ENCODE measurements at places on chromosomes 7 and 10. TPM values are rescaled to one million over a fixed set of nuclear protein-coding genes. Genes with fewer than 3 reads are reported as not detected.

GRCh38 chr10:114881417-114881816 lies 56.6 kb upstream of the TRUB1 start:
- DNase-seq: no peak

DNA sequence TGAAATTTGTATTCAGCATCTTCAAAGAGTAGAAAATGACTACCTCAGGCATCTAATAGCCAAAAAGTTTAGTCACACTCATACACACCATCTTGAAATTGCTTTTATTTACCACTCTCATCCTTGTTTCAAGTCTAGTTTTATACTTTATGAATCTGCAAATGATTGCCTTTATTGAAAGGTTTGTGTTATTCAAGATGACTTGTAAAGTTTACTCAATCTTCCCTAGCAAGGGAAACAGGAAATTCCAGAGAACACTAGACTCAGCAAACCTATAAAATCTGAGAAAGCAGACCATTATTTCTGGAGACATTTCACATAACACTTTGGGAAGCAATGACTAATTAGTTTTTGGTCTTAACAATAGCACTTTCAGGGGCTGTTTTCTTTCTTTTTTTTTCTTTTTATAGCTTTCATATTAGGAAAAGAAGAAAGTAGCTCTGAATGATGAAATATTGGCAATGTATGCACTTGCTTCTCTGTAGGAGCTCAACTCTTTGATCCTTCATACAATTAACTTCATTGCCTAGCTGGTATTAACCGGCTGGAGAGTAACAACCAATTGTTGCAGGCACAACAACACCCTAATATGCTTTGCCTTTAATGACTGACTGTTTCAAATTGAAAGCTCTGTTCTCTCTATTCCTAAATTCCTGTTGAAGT lies 68.9 kb upstream of the HDAC9 start:
- DNase-seq: no peak

- no peak for DNase-seq
These were observed 171.5 kb downstream of the C7orf25 start for GRCh38 chr7:42740408-42740807.

DNA sequence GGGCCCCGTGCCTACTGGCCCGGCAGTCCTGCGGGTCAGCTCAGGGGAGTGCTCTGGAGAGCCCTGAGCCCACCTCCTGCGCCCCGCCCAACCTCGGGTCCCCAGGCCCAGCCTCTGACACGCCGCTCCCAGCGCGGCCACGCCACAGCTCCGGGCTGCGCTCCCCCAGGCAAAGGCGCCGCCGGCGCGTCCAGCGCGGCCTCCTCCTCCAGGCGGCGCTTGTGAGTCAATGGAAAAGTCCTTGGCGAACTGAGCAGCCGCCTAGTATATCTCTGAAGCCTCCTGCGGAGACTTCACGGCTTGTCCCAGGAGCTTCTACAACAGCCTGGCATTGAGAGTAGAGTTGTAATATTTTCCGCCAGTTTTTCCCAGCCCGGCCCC lies 29.5 kb upstream of the BMS1 start:
- peak; percentile 87 for DNase-seq

DNA sequence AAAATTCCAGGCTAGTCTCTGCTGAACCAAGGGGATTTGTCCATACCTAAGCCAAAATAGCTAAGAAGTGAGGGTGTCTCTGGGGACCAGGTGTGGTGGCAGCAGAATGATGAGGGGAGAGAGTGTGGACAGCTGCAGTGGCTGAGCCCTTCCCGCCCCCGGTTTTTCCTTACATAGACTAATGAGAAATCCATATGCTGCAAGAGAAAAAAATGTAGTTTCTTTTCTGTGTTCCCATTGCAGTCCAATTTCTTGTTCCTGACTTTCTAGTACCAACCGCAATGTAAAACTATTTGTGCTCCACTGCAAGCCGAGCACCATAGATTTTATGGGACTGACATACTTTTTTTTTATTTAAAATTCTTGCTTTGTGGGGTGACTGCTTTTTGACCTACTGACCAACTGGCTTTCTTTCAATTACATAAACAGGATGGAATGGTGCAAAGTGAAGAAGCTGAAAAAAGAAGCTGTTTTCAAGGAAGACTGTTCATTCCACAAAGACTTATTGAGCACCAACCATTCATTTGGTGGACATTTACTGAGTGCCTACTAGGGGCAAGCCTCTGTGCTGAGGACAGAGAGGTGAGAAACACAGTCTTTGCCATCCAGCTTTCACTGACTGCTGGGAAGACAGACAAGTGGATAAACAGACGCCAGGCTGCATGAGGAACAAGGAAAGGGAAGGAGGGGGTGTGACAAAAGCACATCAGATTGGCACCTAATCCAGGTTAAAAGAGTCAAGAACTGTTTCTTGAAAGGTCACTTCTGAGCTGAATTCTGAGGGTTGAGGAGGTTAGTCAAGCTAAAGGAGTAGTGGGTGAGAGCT lies 9.8 kb downstream of the CEP41 start:
- DNase-seq: no peak

DNA sequence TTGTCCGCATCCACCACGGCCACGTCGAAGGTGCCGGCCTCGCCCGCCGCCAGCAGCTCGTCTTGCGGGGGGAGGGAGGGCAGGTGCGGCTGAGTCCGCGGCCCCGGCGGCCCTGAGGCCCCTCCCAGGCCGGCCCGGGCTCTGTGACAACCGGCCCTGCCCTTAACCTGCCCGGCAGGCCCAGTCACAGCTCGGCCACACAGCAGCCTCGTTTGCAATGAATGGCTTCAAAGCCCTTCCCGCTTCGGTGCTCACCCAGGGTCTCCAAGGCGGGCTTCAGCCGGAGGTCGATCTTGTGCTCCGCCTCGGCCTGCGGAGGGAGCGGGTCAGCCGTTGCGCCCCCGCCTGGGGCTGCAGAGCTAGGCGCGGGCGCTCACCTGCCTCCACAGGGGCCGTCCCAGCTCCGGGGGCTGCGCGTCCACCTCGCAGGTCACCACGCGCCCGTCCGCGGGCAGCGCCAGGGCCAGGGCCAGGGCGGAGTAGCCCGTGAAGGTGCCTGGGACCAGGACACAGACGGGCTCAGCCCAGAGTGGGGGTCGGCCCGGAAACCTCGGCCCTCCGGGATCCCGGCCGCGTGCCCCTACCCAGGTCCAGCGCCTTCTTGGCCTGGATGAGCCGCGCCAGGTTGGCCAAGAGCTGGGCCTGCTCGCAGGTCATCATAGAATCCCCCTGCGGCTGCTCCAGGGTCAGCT lies 928 bp downstream of the COMTD1 start:
- DNase-seq: peak; percentile 70

GRCh38 chr7:108455998-108456677 lies at the start of gene NRCAM:
Gene NRCAM, minus strand, starts transcription at chr7:108456436. Its CDS starts 216,372 bp downstream, at chr7:108240064.
- no peak for DNase-seq

DNA sequence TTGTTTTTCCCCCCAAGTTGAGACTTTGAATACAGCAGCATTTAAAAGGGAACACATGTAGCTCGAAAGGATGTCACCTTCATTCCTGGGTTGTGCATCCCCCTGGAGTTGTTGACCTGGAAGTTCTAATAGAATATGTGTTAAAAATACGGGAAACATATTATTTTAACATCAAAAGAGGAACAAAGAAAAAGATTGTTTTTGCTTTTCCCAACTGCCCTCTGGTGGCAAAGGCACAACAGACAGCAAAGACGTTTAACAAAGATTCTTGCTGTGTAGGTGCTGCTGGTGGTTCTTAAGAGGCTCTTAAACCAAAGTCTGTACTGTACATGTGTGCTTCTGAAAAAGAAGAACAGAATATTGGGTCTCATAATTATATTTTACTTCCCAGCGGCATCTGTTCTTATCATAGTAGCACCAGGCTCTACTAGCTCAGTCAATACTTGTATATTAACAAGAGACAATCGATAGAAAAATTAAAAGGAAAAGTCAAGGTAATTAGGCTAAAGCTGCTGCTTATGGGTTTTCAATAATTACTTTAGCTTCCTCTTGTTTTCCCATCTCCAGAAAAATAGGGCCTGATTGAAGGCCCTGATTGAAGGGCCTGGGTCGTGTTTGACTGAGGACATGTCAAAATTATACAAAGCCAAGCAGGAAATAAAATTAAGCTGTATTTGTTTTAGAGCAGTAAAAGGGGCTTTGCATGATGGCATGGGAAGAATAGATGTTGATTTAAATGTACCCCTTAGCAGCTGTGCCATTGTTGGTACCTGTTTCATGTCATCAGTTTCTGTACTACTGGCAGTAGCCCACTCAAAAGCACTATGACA lies 384.2 kb upstream of the LRGUK start:
- no peak for DNase-seq

DNA sequence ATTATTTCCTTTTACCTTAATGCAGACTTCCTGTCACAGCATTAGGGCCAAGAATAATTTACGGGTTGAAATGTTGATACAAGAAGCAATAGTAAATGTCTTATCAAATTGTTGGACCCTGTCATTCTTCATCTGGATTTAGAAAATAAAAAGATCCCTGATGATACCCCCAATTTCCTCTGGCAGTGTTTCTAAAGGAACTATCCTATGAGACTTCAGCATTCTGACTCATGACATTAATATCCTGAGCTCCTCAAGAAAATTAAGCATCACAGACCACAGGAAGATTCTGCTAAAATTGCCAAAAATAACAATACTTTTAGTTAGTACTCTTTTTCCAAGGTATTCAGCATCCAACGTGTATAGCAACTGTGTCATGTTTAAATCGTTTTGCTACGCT lies 490.5 kb upstream of the ANKRD30A start:
- no peak for DNase-seq

- DNase-seq: no peak
These were observed 483.0 kb downstream of the PLXDC2 start for GRCh38 chr10:20299034-20299736.

DNA sequence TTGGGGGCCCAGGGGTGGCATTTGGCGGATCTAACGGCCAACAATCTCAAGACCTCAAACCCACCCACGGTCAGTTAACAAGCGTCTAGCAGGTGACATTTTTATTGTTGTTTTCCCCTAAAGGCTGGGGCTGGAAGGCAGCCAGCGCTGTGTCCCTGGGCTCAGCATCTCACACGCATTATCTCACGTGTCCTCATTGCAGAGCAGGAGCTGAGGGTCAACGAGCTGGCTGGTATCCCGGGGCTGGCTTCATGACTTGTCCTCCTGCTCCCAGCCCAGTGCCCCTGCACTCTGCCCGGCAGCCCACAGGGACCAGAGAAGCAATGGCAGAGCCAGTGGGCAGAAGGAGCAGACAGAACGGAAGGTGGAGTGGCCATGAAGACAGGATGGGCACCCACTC lies 54.4 kb upstream of the TMEM273 start:
- DNase-seq: no peak

DNA sequence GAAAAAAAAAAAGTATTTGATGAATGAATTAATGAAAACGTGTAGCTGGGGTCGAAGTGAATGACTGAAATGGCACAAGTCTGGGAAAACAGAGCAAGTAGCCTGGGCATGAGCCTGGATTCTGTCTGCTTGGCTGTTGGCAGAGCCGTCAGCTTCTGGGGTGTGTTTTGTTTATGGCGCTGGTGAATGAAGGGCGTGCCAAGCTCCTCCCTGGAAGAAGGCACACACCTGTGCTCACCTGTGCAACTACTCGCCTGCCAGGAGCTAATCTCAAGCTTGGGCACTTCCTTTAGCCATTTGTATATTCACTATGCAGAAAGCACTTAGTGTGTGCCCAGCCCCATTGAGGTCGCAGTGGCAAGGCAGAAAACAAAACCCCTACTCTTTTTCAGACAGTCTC lies 74.1 kb downstream of the GTF2IRD1 start:
- DNase-seq: no peak

DNA sequence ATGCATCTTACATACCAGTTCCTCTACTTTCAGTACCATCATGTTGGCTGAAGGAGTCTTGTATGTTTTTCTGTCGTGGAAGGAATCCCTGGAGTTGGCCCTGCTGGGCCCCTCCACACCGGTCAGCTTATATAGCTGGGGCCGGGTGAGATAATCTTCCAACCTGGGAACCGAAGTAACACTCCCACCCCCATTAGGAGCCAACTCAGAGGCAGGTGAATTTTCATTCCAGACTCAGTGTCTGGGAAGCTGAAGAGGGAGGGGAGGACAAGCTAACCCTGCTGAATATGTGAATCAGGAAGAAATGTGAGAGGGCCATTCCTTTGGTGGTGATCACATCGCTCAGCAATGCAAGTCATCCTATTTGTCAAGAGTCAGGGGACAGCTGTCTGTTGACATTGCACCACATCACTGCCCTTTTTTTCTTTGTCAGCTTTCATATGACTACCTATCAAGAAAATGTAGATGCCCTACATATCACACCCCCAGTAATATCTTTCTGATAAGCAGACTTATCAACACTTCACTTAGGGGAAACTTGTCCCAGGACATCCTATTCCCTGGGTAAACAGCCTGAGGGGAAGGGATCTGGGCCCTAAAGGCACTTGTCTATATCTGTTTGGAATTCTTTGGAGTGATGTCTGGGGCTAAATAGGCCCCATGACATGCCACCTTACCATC lies at the start of gene ANKRD1:
TSS of gene ANKRD1 (minus strand) at position 102 of the 681 bp plus-strand sequence. CDS start at position 42, 60 bp downstream.
- no peak for DNase-seq

- DNase-seq: no peak
These were observed 10.0 kb downstream of the HHEX start for GRCh38 chr10:92699518-92700381.

DNA sequence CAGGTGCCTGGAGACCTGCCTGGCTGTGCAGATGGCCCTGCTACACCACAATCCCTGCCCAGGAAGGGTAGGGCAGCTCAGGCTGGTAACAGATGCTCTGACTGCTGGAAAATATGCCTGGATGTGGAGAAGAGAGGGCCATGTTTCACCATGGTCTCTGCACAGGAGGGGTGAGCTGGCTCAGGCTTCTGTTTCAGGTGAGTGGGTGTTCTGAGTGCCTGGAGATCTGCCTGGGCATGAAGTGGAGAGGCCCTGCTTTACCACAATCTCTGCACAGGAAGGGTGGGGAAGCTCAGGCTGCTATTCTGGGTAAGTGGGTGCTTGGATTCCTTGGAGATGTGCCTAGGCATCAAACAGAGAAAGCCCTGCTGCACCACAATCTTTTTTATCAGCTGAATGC lies 350.1 kb downstream of the KIF20B start:
- DNase-seq: no peak

GRCh38 chr7:100124301-100125230 lies 2.2 kb upstream of the MBLAC1 start:
- DNase-seq: no peak

DNA sequence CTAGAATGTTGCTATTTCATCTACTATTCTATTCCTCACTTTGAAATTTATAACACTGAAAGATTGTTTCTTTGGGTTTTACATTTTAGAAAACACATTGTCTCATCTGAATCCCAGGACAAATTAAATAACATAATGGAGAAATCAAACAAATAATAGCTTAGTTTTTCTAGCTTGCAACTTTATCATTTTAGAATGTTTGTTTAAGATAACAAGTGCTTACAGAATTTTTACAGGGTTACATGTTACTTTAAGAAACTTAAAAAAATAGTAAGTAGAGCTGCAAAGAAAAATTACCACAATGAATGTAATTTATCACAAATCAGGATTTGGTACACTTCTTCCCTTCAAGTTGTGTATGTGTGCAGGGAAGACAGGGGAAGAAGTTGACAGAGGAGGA lies 11.3 kb downstream of the CAV2 start:
- DNase-seq: no peak

- DNase-seq: no peak
These were observed 23.3 kb upstream of the TMEM26 start for GRCh38 chr10:61476529-61476928.

Gene SH2D4B
- total RNA-seq: not detected

Gene STOX1
- 2.0 TPM for total RNA-seq

Gene RBP4
- not detected for total RNA-seq

Gene PAPSS2
- total RNA-seq: 8.6 TPM

Gene CALHM3
- not detected for total RNA-seq

Gene CCDC3
- total RNA-seq: 3.1 TPM

Gene CALML3
- total RNA-seq: not detected

Gene GIMAP4
- total RNA-seq: 18.9 TPM

Gene GPR15LG
- not detected for total RNA-seq

Gene ABCC2
- 3.9 TPM for total RNA-seq

Gene CALD1
- 2,150 TPM for total RNA-seq

Gene CH25H
- 6.7 TPM for total RNA-seq

Gene ANKRD22
- not detected for total RNA-seq

Gene CRYGN
- 1.4 TPM for total RNA-seq

Data from sigmoid colon (tissue), 7 donors.